ENCODE measurements at places on chromosomes 3 and 15.

DNA sequence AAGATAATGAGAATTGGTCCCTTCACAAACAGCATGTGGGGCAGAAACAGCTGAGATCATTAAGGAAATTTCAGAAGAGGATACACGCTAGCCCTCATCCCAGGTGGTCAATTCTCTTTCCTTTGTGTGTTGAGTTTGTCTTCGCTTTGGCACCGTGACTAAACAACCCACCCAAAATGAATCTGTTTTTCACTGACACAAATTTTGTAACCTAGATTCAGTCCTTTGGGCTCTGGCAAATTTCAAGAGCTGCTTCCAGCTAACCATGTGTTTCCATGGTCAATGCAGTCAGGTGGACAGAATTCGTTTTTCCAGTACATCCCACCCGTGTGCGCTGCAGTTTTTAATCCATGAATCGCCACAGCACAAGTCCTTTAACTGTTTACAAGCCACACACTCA, 435.4 kb downstream of the WDR72 start:
- DNase-seq: no peak

- DNase-seq: no peak
Measured at GRCh38 chr15:94387849-94388441, 156.6 kb downstream of the MCTP2 start.

- no peak for DNase-seq
Measured at GRCh38 chr15:57393061-57393460, 16.8 kb downstream of the CGNL1 start.

- no peak for DNase-seq
Measured at GRCh38 chr3:194470615-194471014, 16.2 kb downstream of the ATP13A3 start.

DNA sequence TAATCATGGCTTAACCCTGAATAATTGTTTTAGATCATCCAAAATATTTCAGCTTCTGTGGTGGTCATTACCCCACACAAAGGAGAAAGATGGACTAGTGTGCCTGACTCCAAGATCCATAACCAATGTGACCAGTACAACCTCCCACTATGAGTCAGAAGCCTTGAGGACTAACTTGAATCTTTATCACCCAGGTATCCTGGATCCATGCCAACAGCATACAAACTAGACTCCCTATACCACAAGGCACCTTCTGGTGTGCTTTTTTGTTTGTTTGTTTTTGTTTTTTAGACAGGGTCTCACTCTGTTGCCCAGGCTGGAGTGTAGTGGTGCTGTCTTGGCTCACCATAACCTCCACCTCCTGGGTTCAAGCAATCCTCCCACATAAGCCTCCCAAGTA, 317.7 kb downstream of the VPS13C start:
- DNase-seq: no peak

DNA sequence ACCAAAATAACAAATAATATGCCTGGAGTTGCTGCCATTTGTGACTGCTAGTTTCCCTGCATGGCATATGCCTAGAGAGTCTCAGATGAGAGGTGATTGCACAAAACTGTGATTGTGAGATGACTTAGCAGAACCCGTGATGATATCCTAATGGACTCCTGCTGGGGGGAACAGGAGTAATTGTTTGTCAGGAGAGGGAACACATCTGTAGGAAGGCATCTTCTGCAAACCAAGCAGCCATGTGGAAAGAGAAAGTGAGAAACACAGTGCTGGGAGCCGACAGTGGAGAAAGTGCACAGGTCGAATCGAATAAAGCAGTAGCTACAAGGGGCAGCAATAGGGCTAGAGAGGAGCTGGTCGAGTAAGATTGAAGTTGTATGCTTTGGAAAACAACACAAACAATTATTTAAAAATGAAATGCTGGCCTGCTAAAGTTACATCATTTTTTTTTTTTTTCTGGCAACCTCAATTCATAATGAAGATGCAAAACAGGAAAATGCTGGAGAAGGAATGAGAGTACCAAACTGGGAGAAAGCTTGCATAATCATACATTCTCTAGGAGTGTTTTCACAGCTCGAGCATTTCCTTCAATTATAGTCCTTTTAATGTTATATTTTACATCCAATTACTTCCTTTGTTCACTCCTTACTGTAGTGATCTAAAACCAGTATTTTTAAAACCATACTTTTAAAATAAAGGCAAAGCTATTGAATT, 494.2 kb upstream of the AGTR1 start:
- DNase-seq: no peak

GRCh38 chr3:71543371-71544016, 40.0 kb downstream of the FOXP1 start:
- DNase-seq: no peak

DNA sequence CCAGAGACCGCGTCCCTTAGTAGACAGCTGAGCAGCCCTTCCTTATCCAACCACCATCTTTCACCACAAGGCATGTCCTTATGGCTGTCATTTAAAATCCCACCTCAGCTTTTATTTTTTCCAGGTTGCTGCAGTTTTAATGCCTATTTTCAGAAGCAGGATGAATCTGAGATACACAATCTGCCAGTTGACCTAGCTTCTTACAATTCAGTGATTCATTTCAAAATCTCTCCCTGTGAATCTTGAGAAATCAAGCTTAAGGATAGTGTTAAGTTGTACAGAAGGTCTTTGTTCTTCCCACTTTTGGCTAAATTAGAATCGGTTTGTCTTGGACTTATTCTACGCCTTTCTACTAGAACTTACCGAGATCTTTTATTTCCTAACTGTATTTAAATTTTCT, 522.3 kb upstream of the CFAP20DC start:
- no peak for DNase-seq

- no peak for DNase-seq
Measured at GRCh38 chr3:181722156-181722555, 10.4 kb downstream of the SOX2 start.

- DNase-seq: no peak
Measured at GRCh38 chr3:160612386-160613075, 47.2 kb upstream of the KPNA4 start.

GRCh38 chr3:119831022-119831421, 49.1 kb downstream of the NR1I2 start:
- no peak for DNase-seq

DNA sequence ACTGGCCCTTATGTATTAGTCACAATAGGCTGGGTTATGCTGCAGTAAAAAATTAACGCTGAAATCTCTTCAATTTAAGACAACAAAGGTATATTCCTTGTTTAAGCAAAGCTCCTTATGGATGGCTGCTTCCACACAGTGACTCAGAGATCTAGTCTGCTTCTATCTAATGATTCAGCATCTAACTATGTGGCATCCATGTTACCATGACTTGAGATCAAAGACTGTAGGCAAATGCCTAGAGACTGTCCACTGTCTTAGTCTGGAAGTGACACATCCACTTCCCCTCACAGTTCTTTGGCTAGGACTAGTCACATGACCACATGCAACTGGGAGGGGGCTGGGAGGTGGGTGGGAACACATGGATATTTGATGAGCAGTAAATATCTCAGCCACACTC, 61.3 kb upstream of the PSMD6 start:
- DNase-seq: no peak

- DNase-seq: peak; percentile 87
Measured at GRCh38 chr15:59138243-59138642, 33.3 kb downstream of the CCNB2 start.

All from iPS-NIHi11 (cell line).